ENCODE measurements at places on chromosomes 12 and 14.

DNA sequence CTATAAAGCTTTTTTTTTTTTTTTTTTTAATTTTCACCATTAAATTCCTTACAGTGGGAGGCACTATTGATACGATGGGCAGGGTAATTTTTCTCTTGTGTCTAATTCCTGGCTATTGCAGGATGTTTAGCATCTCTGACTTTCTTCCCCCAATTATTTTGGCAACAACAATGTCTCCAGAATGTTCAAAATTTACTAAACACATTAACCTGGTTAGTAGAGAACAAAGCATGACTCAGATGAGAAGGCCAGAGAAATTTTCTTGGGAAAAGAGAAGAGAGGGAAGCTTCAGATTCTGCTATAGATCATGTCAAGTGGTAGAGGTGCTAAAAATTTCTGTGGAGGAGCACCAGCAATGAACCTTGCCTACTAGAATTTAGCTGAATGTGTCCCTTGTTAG, 171.5 kb upstream of the PRICKLE1 start:
- no peak for DNase-seq

GRCh38 chr12:114780746-114781399, 96.9 kb upstream of the TBX3 start:
- no peak for DNase-seq

DNA sequence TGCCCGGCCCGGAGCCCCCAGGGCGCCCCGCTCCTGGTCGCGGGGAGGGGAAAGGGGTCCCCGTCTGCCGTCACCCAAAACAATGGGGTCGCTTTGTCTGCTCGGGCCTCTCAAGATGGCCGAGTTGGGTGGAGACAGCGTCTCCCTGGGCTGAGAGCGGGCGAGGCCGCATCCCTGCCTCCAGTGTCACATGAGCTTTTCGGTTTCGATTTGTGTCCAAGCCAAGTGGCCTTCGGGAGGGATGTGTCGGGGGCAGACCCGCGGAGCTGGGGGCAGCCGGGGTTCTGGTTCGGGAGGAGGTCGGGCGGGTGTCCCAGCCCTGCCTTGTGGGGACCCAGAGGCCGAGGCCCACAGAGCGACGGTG, 790 bp downstream of the DYNC1H1 start:
- peak; percentile 67 for DNase-seq

DNA sequence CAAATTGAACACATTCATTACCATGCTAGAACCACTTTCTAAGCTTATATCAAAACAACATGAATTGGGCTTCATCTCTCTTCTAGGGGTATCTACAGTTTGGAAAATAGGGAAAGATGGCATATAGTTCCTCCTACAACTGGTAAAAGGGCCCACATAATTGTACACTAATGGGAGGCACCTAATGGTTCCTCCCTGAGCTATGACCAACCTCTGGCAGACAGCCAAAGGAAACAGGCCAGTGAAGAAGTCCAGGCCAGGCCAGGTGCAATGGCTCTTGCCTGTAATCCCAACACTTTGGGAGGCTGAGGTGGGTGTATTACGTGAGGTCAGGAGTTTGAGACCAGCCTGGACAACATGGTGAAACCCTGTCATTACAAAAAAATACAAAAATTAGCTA, 23.2 kb upstream of the APOF start:
- DNase-seq, result no peak

DNA sequence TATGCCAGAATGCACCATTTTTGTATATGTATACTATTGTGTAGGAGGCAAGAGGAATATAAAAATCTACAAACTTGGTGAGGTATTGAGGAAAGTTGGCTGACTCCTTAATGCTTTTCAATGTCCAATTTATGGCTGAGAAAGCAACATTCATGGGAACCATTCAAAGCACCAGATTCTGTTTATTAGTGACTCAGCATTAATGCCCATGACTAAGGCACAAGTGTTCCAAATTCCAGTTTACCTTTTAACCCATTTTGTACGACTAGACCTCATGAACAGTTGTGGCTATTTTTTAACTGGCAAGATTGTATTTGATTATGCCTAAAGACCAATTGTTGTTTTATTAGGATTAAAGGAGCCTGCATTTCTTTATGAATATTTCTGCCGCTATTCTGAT, 375.4 kb upstream of the ATP2B1 start:
- DNase-seq, result no peak

DNA sequence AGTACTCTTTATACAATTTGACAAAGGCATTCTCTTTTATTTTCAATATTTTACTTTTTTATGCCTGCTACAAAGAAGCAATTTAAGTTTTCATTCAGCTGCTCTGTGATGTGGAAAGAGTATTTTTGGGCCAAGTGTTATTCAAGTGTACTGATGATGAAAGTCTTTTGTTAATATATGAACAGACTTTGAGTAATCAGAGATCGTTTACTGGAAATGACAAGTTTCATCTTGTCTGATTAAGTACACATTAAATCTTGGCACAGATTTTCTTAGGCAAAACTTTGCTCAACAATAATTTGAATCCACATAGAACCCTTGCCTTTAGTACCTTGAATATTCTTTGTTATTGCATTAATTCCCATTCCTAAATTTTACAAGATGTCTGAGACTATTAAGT, 13.3 kb upstream of the PZP start:
- DNase-seq, result no peak

DNA sequence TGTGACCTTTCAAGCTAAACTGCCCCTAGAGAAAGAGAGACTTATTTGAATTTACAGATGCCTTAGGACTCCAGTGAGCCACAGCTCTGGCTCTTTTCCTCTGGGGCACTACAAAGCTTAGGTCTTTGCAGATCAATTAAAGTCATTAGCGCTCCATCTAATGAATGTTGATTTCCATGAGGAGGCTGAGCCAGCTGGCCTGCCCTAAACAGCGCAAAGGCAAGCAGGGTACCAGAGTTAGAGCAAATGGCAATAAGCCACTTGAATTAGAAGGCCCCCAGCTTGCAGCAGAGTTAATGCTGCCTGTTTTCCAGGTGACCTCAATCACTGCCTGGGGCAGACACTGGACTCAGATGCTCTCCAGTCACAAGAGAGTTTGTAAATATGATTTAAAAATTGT, 695.3 kb downstream of the DIO2 start:
- no peak for DNase-seq

GRCh38 chr12:74608231-74608775, 70.7 kb downstream of the ATXN7L3B start:
- no peak for DNase-seq

DNA sequence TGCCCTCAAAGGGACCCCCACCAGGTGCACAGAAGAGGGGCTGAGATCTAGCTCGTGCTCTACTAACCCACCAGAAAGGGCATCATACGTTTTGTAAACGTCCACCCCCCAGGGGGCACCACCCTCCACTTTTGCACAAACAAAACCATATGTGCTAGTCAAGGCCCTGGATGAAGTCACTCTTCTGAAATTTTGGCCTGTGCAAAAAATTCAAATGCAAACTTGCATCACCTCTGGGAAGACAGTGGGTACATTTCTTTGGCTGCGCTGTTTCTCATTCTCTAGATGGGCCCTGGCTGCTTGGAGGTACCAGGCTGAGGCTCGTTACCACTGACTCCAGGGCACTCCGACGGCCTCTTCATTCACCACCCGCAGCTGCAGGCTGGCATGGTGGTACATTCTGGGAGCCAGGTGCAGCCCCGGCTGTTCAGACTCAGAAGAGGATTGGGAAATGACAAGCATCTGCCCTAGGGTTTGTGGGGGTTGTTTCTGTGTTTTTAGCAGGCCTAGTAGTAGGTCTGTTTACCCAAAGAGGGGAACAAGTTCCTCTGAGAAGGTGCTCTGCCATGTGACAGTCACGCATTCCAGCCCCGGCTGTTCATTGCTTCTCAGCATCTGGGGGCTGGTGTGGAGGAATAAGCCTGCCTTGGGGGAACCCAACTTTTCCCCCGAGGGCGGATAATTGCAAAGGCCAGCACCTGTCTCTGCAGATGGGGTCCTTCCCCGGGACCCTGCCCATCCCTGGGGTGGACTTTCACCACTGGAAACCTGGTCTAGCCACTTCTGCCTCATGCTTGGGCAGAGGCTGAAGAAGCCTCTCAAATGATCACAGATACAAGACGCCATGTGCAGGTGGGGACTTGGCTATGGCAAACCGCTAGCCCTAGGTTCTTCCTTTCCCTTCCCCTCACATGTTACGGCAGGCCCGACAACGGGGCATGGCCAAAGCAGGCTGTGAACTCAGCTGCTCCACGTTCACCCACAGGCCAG, 147.6 kb downstream of the DPF3 start:
- no peak for DNase-seq

GRCh38 chr12:116384691-116385485, 107.4 kb upstream of the MED13L start:
- DNase-seq, result no peak

GRCh38 chr14:68219407-68219806, 399.8 kb downstream of the RAD51B start:
- DNase-seq, result no peak

- no peak for DNase-seq
These were observed 13.5 kb upstream of the ATF1 start for GRCh38 chr12:50750366-50750765.

- DNase-seq, result no peak
These were observed 179.6 kb upstream of the RPH3A start for GRCh38 chr12:112611908-112612307.

GRCh38 chr14:70489579-70490200, 37.7 kb downstream of the ADAM21 start:
- DNase-seq, result no peak

- peak; percentile 35 for DNase-seq
These were observed 286.9 kb downstream of the ERC1 start for GRCh38 chr12:1277905-1278304.

DNA sequence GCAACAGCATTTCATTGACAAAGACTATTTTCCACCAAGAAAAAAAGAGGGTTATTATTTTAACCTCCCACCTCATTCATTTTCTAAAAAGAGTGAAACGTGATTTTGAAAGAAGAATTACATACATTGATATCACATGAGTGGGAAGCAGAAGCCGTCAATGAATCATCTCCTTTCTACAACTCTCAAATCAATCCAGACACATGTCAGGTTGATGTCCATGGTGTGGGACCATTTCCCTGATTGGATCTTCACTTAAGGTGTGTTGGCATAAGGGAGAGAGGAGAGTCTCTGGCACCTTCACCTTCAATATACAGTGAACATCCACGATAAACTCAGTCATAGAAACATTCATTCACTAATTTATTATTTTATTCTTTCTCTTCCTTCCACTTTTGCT, 1095.1 kb downstream of the BCL11B start:
- DNase-seq, result no peak

GRCh38 chr14:64732536-64733120, 28.4 kb downstream of the PLEKHG3 start:
- no peak for DNase-seq

DNA sequence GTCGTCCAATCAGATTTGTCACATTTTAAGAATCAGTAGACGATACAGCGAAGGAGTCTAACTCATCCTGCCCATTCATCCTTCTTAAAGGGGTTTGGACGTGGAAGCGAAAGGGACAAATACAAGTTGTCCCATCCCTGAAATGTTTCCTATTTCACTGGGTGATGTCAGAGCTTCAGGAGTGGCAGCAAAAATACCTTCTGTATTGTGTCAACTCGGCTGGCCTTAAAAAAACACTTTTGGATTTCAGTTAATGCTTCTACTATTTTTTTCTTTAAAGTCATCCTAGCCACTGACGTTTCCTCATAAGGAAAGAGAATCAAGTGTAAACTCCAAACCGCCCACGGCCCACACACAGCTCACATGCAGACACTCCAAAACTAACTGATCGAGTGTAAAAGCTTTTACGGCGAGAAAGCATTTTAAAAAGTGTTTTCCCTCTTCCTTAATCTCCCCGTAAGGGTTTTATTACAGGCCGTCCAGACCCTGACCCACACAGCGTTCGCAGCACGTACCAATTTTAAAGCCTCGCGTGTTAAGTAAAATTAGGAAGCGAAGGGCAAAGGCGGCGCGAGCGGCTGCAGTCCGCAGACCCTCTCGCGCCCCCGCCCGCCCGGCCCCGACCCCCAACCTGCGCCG, 593 bp downstream of the CFL2 start:
- peak; percentile 37 for DNase-seq

DNA sequence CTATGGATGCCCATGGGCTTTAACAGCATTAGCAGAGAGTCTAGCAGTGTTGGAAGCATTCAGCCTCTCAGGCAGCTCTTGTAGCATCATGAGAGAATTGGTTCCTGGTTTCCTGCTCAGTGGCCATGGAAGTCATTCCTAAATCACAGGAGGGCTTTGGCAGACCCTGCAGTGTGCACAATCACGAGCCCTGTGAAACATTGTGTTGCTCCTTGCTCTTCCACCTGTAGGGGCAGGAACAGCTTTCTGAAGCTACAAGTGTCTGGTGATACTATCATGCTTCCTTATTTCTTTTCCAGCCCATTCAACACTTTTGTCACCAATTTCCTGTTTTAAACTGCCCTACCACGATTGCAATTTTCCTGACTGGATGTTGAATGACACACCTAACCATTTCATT, 402.2 kb upstream of the USP15 start:
- DNase-seq, result no peak

GRCh38 chr12:95286713-95287112, 69.1 kb downstream of the VEZT start:
- DNase-seq, result no peak

GRCh38 chr14:55873169-55873568, 245.0 kb upstream of the PELI2 start:
- DNase-seq, result no peak

DNA sequence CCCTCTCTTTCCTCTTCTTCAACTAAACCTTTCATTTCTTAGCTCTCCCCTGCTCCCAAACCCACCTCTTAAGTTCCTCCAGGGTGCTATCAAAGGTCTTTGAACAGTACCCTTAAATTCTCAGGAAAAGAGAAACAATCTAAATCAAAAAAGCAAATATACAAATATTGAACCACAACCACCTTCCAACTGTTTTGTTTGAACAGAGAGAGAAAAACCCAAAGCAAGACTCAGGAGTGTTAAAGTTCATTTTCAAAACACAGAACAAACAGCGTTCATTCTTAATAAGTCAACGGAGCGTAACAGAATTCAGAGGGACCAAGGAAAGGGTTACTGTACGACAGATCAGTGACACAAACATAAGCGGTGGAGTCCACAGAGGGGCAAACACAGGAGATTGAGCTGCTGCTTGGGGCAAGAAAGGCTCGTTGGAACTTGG, 73.3 kb downstream of the NDUFA12 start:
- no peak for DNase-seq

GRCh38 chr12:131093971-131094830, 140.5 kb downstream of the ADGRD1 start:
- DNase-seq, result no peak

DNA sequence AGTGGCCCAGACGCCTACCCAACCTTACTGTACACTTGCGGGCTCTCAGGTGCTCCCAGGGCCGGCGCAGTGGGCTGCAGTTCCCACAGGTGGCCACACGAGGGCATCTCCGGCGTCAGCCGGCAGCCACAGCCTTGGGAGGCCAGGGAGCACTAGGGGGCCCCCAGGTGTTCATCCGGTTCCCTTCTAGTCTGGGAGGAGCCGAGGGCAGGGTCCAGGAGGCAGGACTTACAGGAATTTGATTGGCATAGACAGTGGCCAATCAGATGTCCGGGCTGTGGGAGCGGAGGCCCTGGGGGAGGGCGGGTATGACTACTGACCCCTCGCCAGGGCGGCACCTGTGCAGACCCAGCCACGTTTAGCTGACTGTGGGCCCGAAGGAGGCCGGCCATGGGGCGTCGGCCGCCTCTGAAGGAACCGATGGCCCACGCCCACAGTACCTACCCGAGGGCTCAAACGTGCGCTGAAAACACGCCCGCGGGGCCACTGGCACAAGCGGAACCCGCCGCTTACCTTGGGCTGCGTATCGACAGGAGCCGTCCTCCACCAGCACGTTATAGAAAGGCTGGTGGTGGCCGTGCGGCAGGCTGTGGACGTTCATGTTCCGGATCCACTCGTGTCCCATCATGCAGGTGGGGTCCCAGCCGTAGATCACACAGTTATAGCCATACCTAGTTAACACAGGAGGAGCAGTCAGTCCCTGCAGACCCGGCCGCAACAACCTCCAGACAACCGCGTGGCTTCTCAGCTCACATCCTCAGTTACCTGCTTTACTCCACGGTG, 34.8 kb downstream of the FBXO21 start:
- DNase-seq, result peak; percentile 78

Measured in activated T-cell treated with anti-CD3 and anti-CD28 coated beads, Interleukin-2, amount 50 U/mL, for 72 hours (primary cell).